ENCODE measurements at places on chromosomes 11 and 22.

- DNase-seq = no peak
Measured at GRCh38 chr11:127074151-127074761, 73.7 kb upstream of the KIRREL3 start.

- no peak for DNase-seq
Measured at GRCh38 chr11:129402206-129403171, 26.8 kb downstream of the BARX2 start.

DNA sequence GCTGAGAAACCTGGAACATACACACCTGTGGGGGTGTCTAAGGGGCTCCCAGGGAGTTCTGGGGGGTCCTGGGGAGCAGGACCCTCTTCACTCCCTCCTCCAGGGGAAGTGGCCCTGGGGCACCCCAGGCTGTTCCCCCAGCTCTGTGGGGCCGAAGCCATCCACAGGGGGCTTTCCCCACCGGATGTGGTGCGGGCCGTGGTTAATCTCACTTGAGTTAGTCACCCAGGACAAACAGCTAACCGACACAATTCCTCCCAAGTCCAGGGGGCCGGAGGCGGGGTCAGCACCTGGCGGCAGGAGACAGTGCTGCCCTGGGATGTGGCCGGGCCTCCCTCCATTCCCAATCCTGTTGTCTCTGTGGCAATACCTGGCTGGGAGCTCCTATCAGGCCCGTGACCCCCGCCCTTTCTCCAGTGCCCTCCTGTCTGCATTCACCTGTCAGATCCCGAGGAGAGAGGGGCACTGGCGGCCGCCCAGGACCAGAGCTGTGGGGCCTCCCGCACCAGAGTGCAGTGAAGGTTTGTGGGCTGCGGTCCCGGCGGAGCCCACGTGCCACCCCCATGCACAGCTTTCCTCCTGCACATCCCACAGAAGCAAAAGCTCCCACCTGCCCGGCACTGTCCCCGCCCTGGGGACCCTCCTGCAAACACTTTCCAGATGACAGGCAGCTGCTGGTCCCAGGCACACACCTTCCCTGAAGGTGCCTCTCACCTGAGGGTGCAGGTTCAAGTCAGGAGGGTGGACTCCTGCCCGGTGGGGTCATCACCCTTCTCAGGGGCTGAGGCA, 5.2 kb upstream of the MUC5AC start:
- DNase-seq = peak; percentile 64

GRCh38 chr11:130413405-130414106, 14.9 kb downstream of the ADAMTS8 start:
- DNase-seq = no peak

- DNase-seq = no peak
Measured at GRCh38 chr11:96177146-96177545, 165.8 kb downstream of the MAML2 start.

GRCh38 chr11:94576306-94576705, 9.1 kb downstream of the PIWIL4 start:
- no peak for DNase-seq

DNA sequence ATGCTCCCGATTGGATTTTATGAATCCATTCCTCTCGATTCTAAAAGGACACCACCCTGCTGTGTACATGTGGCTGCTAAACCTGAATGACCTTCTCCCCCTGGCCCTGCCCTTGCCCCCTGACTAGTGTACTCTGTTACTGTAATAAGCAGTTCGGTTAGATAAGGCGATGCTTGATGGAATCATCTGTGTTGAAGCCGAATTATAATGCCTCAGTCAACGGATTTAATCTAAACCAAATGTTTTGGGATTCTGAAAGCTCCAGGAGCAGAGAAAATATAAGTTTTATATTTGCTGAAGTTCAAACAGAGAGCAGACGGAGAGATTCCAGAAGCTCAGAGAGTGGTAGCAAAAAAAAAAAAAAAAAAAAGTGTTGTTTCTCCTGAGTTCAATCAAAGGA, 275.4 kb upstream of the MPPED2 start:
- DNase-seq = no peak

DNA sequence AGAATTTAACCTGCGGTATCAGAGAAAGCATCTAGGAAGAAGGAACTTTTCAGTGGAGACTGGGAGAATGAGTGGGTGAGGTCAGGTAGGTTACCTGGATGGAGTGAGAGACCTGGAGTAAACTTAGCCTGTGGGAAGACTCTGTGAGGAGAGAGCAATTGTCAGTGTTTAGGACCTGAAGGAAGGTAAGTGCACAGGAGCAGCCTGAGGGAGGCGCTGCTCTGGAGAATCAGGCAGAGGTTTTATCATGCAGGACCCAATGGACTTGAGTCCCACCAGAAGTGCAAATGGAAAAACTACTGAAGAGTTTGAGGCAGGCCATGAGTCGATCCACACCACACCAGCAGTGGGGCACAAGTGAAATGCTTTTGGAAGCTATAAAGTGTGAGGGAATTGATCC, 10.6 kb upstream of the IFTAP start:
- no peak for DNase-seq

DNA sequence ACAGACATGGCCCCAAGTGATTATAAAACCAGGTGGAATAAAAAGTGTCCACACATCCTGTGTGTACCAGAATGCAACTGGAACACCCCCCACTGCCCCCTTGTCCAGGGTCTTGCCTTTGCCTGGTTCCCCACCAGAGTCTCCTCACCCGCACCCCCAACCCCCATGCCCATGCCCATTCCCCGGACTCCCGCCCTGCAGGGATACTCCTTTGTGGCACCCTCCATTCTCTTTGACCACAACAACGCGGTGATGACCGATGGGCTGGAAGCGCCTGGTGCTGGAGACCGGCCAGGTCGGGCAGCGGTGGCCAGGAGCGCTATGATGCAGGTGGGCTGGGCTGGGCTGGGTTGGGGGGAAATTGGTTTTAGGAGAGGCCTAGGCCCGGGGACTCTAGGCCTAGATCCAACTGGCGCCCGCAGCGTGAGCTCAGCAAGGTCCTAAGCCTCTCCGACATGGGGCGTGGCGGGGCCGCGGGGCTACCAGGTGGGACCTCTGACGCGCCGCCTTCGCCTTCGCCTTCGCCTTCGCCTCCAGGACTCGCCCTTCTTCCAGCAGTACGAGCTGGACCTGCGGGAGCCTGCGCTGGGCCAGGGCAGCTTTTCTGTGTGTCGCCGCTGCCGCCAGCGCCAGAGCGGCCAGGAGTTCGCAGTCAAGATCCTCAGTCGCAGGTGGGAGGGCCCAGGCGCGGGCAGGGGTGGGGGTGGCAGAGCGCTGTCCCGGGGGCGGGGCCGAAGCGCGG, 9.1 kb downstream of the RPS6KA4 start:
- no peak for DNase-seq

DNA sequence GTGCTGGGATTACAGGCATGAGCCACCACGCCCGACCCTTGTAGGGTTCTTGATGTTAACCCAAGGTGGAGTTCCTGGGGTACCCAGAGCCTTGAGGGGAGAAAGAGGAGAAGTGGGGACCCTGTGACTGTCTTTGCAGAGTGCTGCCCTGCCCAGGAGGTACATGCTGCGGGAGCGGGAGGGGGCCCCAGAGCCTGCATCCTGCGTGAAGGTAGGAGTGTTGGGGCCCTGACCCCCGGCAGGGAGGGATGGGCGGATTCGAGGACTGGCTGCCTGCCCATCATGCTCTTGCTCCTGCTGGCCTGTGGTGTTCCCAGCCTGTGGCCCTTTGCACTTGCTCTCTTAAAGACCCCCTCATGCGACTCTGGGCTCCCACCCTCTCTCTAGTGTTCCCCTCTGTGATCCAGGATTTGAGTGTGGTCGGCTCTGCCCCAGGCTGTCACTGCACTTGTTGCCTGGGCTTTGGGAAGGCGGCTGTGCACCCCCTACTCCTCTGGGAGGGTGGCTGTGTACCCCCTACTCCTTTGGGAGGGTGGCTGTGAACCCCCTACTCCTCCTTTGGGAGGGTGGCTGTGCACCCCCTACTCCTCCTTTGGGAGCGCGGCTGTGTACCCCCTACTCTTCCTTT, 4.5 kb downstream of the SCO2 start:
- no peak for DNase-seq

DNA sequence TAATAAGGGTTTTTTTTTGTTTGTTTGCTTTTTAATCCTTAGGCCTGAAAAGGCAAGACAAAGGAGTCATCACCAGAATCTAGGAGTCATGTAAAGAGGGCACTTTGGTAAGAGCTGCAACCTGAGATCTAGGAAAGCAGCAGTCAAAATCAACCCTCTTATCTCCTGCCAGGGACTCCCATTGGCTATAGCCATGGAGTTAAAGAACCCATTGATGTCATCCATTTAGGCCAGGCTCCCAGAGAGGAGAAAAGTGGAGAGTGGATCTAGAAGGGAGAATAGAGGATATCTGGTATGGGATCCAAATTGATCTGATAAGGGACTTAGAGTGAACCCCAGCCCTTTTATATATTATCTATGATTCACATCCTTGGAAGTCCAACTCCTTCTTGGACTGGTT, 35.9 kb downstream of the ZNF215 start:
- DNase-seq = no peak

DNA sequence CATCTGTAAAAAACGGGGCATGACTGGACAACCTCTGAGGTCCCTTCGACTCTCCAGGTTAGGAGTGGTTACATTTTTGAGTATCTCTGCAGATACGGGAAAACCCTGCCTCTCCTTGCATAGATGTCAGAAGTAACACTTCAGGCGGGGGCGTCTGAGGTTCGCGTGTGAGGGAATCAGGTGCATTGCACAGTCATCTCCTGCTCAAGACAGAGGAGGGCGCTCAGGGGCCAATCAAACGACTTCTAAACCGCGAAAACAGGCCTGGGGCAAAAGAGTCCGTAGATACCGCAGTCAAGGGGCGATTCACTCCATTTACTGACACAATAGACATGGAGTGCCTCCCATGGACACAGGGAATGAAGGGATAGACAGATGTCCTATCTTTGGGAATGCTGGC, 31.7 kb downstream of the KIRREL3 start:
- DNase-seq = no peak

- DNase-seq = no peak
Measured at GRCh38 chr11:46362156-46363030, 15.1 kb downstream of the DGKZ start.

GRCh38 chr11:44661311-44661717, 65.4 kb upstream of the TSPAN18 start:
- DNase-seq = no peak

GRCh38 chr11:95595973-95596489, 193.6 kb downstream of the FAM76B start:
- DNase-seq = no peak

- DNase-seq = no peak
Measured at GRCh38 chr11:127035824-127036223, 35.3 kb upstream of the KIRREL3 start.

DNA sequence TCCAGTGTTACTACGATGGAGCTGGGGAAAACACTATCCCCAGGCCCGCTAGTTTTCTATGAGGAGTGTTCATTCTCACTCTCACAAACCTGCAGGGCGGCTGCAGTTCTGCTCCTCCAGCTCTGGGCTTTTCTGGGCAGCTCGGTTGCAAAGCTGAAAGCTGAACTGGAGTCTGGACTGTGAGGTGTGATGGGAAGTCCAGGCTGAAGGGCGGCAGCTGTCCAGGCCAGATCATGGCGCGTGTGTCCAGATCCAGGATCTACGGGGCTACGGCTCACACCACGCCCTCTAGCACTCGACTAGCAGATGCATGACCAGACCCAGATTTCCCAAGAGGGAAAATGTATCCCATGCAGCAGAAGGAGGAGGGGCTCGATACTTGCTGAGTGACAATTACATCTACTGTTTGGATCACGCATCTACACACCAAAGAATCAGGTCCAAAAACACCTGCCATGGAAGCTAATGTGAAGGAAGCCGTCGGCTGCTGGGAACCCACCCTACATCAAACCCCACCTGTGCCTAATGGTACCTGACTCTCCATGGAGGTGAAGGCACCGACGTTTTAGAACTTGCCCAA, 555.0 kb downstream of the BRD1 start:
- peak; percentile 30 for DNase-seq

DNA sequence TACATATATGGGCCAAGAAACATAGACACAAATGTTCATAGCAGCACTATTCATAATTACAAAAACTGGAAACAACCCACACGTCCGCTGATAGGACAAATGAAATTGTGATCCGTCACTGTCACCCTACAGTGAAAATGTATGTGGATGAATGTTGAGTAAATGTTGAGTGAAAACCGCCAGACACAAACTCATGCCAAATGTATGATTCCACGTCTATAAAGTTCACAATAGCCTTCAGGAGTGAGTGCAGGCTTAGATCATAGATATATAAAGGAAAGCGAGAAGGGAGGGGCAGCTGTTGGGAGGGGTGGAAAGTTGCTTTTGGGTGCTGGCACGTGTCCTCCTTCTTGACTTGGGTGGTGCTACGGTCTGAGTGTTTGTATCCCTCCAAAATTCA, 33.6 kb downstream of the DBX1 start:
- no peak for DNase-seq

DNA sequence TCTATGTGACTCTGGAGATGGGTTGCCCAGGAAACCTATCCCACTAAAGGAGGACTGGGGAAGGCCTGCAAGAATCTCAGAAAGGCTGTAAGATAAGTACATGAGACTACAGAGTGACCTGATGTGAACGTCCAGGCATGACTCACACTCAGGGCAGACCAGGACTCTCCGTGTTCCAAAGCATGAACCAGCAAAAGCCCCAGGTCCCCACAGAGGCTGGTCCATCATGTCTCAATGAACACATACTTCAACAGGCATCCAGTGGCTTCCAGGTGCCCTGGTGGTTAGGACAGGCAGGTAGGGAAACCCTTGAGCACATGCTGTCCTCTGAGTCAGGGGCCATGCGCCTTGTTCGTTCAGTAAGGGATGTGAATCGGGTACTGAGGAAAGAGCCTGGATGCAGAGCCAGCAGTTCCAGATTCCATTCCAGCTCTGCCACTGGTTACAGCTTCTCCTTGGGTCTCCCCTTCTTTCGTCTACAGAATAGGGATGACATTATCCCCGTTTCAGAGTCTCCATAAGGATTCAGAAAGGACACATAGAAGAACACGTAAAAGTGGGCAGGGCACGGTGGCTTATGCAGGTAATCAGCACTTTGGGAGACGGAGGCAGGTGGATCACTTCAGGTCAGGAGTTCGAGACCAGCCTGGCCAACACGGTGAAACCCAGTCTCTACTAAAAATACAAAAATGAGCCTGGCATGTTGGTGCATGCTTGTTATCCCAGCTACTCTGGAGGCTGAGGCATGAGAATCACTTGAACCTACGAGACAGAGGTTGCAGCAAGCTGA, 129.0 kb upstream of the TEAD1 start:
- no peak for DNase-seq

DNA sequence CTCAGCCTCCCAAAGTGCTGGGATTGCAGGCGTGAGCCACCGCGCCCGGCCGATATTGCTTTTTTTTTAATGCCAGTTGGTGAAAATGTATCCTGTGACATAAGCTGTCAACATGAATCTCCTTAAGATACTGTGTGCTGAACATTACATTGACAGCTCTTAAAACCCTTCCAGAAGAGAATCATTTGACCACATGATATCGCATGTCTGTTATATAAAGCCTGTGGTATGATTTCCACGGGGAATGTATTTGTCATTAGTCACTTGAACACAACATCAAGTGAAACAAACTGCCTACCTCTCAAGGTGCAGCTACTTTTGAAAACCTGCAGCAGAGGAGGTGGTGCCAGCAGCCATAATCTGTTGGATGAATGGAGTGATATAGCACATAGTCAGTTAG, 67.0 kb downstream of the BCL2L13 start:
- no peak for DNase-seq

All from activated effector memory CD4-positive, alpha-beta T cell treated with anti-CD3 and anti-CD28 coated beads, Interleukin-2, amount 50 U/mL, for 16 hours (primary cell).